ENCODE measurements at places on chromosomes 5 and 9.

DNA sequence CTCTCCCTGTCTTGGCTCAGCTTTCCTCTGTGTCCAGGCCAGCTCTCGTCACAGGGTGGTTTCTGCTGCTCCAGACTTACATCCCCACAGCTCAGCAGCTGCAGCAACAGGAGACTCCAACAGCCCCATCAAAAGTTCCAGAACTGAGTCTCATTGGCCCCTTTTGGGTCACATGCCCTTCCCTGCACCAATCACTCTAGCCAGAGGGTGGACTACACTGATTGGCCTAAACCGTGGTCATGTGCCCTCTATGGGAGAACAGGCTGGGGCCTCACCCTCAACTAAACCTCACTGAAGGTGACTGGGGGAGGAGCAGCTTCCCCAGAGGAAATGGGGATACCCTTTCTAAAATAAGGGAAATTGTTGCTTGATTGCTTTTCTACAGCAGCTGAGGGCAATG lies 44.4 kb upstream of the CPLX2 start:
- DNase-seq: no peak

- no peak for DNase-seq
These were observed 105.5 kb downstream of the PJA2 start for GRCh38 chr5:109304309-109304708.

DNA sequence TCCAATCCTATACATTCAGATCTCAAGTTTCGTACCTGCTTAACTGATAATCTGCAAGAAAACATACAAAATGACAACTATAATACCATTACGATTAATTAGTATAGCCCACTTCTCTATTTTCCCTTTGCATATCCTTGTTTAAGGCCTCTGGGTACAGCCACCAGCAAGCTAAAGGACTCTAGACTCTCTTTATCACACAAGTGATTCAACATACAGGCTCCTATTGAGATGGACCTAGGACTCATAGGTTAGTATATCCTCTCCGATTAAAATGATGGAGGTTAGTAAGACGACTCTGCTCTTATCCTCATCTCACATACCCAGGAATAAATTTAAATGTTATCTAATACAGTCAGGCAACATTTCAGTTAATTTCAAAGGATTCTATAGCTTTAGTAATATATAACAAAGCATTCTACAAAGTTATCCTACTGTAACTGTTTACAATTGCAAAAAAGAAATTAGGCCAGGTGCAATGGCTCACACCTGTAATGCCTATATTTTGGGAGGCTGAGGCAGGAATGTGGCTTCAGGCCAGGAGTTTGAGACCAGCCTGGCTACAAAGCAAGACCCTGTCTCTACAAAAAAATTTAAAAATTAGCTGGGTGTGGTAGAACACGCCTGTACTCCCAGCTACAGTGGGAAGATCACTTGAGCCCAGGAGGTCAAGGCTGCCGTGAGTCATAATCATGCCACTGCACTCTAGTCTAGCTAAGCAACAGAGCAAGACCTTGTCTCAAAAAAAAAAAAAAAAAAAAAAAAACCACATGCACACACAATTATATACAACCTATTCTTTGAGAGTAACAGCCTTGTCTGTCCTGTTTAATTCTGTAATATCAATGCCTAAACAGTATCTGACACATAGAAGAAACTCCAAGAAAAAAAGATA lies 15.4 kb downstream of the HAUS6 start:
- DNase-seq: no peak

DNA sequence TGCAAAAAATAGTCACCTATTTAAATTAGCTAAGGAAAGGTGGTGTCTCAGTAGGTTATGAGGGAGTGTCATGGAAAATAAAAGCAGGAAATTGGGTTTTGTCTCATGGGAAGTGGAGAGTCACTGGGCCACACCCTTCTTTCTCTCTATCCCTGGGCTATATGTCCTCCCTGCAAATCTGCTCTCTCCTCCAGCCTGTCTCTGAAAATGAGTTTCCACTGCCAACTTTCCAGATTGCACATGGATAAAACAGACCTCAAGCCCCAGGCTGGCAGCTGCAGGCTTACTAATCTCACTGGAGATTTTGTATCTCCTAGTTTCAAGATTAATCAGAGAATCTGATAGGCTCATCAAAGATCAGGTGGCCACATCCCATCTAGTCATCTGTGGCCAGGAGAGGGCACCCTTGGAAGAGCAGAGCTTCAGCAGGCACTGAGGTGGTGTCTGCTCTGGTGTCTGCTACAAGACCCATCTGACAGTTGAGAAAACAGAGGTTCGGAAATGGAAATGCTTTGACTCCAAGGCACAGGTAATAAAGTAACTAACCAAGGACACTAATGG lies 178.9 kb downstream of the MSX2 start:
- no peak for DNase-seq

DNA sequence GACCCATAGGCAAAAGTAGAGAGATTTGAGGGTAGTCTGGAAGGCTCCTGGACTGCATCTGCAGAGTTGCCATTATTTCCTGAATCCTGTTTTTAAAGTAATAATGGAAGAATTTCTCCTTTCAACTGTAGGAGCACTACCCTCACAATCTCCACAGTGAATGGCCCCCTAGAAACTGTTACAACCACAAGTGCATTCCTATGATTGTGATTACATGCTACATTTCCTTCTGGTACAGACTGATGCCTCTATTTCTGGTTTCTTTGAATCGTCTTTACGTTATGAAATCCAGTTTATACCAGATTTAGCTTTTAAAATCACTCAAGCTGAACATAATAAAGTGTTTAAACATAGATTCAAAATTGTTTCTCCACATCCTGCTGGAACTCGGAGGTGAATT lies 49.4 kb downstream of the FRMPD1 start:
- DNase-seq: no peak

DNA sequence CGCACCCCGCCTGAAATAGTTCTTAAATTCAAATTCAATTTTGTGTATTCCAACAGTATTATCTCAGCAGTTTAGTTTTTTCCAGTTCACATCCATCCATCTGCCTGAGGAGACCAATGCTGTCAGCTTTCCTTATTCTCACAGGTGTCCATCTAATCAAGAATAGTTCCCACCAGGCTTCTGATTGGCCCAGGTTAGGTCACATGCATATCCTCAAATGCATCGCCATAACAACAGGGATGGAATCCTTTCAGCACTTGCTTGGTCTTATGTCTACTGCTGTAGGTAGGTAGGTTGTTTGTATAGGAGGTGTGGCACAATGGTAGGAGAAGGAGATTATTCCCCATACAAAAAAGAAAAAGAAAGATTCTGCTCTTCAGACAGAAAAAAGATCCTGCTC lies 91.2 kb downstream of the UBE2R2 start:
- DNase-seq: no peak

DNA sequence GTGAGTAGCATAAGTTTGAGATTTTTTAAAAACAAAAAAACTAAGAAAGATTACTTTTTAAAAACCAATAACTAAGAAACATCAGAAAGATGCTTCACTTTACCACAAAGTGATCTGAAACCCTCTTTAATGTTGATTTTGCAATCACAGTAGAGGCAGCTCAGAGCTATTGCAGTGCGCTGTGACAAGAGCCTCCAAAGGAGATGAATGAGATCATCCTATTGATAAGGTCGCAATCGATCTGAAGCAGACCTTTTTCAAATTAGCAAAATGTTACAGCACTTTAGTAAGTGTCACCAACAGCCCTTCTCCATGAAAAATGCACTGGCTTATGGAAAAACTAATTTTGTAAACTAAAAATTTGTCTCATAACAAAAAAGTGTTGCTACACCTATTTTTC lies 284.6 kb upstream of the EFNA5 start:
- no peak for DNase-seq

DNA sequence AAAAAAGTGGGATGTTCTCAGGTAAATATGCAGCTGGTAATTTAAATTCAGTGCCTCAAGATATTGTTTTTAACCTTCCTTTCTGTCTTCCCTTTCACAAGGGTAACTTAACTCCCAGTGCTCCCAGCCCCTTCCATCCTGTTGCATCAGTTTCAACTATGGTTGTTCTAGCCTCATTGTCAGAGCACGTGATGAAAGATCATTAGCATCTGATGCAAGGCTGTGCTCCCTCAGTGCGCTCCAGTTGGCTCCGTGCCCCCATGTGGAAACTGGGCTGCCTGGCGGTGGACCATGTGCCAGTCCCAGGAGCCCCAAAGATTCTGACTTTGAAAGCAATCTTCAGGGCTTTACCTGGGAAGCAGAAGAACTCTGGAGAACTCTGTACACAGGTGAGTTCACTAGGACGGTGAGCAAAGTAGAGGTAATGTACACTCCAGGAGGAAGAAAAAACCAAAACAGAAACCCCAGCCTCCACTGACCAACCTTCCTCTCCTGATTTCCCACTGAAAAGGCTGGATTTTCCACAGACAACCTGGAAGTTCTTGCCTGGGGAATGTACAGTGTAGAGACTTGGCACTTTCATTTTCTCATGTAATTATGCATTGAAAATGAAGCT lies 96.9 kb downstream of the SLC1A3 start:
- no peak for DNase-seq

- DNase-seq: no peak
These were observed 3.7 kb upstream of the SLC30A5 start for GRCh38 chr5:69090158-69090557.

GRCh38 chr9:137007108-137007815 lies 10.9 kb upstream of the CLIC3 start:
- DNase-seq: no peak

- DNase-seq: no peak
These were observed 257.7 kb downstream of the MCTP1 start for GRCh38 chr5:95027151-95027721.

- DNase-seq: no peak
These were observed 125.8 kb upstream of the SLC12A2 start for GRCh38 chr5:127957701-127958239.

DNA sequence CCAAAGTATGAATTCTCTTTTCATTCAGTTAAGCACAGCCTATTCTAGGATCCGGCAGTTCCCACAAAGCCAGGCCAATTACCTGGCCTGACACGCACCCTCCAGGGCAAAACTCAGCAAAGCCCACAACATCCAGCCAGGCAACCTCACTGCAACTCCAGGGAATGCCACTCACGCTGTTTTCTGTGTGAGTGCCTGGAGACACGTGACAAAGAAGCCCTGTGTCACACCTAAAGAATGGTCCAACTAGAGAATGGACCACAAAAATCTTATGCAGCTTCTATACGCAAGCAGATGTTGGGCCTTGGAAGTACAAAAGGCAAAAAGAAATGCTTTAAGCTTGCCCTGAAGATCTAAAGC lies 20.2 kb downstream of the RETREG1 start:
- DNase-seq: no peak

- no peak for DNase-seq
These were observed 36.3 kb upstream of the FBXL17 start for GRCh38 chr5:108418197-108418596.

- no peak for DNase-seq
These were observed 2112.1 kb downstream of the MAT2B start for GRCh38 chr5:165617491-165617890.

DNA sequence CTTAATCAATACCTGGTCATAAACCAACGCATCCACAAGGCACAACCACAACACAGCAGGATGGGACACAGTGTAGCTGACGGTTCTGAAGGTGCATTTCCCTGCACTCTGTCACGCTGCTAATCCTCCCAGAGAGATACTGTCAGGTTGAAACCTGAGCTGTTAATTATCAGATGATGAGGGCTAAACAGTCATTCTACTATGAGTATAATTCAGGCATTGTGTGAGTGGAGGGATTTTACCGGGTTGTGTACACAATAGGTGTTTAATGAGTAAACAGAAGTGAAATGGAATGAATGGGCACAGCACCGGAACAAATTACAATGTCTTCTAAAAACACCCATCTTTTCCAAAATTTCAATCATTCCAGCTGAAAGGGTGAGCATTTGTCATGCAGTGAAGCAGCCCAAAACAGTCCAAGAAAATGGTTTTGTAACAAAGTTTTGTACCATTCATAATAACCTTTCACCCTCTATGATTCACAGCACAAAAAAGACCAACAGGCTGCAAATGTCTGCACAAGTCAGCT lies 71.5 kb downstream of the ABCA1 start:
- no peak for DNase-seq

GRCh38 chr5:81724571-81724970 lies 26.3 kb downstream of the SSBP2 start:
- DNase-seq: no peak

DNA sequence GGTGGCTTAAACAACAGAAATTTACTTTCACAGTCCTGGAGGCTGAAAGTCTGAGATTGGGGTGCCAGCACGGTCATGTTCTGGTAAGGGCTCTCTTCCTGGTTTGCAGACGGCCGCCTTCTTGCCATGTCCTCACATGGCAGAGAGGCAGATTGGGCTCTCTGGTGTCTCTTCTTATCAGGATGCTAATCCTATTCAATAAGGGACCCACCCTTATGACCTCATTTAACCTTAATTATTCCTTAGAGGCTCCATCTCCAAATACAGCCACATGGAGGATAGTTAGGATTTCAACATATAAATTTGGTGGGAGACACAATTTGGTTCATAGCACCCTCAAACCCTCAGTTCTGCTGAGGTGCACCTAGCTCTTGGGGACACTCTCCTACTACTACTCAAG lies 180.4 kb downstream of the DAB2IP start:
- no peak for DNase-seq

GRCh38 chr5:102090770-102091169 lies 205.3 kb downstream of the SLCO4C1 start:
- no peak for DNase-seq

DNA sequence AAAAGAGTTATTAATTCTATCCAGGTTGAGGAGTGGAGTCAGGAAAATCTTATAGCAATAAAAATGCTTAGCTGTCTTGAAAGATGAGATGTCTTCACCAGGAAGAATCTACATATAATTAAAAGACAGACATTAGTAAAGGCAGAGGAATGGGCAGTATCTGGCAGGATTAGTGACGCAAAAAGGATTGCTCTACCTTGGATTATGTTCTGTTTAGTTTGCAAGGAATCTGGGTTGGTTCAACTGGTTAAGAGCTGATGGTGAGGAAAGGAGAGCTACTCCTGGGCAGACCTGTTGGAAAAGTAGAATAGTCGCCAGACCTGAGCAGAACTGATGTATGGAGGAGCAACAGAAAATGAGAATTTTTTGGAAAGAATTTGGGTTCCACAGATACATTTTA lies 318.5 kb downstream of the ADGRV1 start:
- DNase-seq: no peak

GRCh38 chr5:39423331-39423751 lies 1.4 kb downstream of the DAB2 start:
- DNase-seq: no peak

- no peak for DNase-seq
These were observed 252.9 kb upstream of the MPDZ start for GRCh38 chr9:13532407-13532806.

DNA sequence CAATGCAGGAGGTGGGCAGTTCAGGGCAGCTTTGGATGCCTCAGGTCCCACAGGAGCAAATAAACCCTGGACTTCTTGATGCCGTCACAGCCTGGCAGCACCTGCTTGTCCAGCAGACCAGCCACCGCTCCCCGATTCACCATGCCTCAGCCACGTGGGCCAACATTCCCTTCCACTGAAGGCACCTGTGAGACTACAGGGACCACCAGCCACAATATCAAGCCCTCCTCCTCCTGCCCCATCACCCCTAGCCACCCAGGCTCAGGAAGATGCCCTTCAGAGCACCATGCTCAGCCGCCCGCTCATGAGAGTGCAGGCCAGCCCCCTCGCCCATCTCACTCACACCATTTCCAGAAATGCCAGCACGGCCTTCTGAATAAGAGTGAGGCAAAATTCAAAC lies 234.7 kb downstream of the SYK start:
- DNase-seq: no peak
